Muscle of leg (tissue), 16 donors: ENCODE measurements at places on chromosomes 5 and 9. TPM values are rescaled to one million over a fixed set of nuclear protein-coding genes. Genes with fewer than 3 reads are reported as not detected.

Gene ISCA1
- 31.6 TPM for total RNA-seq

Gene PCDHGA11
- total RNA-seq = 3.1 TPM

Gene GRXCR2
- not detected for total RNA-seq

Gene IFNA8
- total RNA-seq = not detected

Gene CCDC180
- total RNA-seq = 7.4 TPM

Gene IFNB1
- not detected for total RNA-seq

Gene F2R
- 15.3 TPM for total RNA-seq

Gene GFI1B
- total RNA-seq = 0.13 TPM

Gene RELL2
- total RNA-seq = 0.18 TPM

Gene C9
- total RNA-seq = 0.22 TPM

Gene SHB
- 5.0 TPM for total RNA-seq

Gene WDR5
- 25.1 TPM for total RNA-seq

Gene SLC46A2
- total RNA-seq = 0.04 TPM

Gene RMI1
- total RNA-seq = 5.8 TPM
